Adrenal gland (tissue), 19 donors: ENCODE measurements at places on chromosomes 13 and 19.

DNA sequence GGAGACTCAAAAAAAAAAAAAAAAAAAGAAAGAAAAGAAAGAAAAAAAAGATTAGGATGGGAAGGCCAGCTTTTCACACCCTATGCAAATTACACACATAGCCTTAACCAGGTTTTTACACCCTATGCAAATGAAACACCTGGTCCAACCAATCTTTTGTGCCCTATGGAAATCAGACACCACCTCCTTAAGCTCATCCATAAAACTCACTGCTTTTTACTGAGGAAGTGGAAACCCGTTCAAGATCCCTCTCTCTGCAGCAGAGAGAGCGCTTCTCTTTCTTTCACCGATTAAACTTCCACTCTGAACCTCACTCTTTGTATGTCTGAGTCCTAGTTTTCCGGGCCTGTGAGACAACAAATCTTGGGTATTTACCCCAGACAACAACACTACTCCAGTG, 25.3 kb upstream of the HOMER3 start:
- H3K4me1 ChIP-seq = peaks cover 23% of the 10 kb centered on the region
- H3K4me3 ChIP-seq = no peak overlapping the region

DNA sequence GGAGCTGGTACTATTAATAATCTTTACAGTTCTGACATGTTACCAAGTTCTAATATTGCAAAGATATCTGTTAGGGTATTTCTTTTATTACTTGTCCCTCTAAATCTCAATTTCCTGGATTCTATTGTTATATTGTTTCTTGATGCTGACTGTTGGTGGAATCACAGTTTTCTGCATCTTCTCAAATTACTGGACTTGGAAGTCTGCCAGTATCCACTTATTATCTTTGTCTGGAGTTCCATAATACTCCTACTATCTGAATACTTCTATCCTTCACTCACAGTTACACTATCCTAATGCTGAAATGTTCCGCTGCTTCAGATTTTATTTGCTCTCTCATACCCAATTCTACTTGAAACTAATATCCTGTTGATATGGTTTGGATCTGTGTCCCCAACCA, 1985.7 kb upstream of the PRR20A start:
- no peak overlapping the region for H3K27ac ChIP-seq
- DNase-seq = no peak
- no peaks in the 10 kb centered on the region for H3K27me3 ChIP-seq
- H3K4me1 ChIP-seq = no peaks in the 10 kb centered on the region
- no peak overlapping the region for H3K4me3 ChIP-seq
- no peaks in the 10 kb centered on the region for H3K36me3 ChIP-seq

GRCh38 chr13:113582841-113583631, 1.5 kb upstream of the TFDP1 start:
- H3K4me1 ChIP-seq = peaks cover 14% of the 10 kb centered on the region
- no peak for DNase-seq
- peaks cover 4% of the 10 kb centered on the region for H3K36me3 ChIP-seq
- no peak overlapping the region for H3K4me3 ChIP-seq
- H3K27me3 ChIP-seq = no peaks in the 10 kb centered on the region

- peaks cover 21% of the 10 kb centered on the region for H3K4me1 ChIP-seq
- no peak for DNase-seq
- H3K27me3 ChIP-seq = no peaks in the 10 kb centered on the region
- no peak overlapping the region for H3K4me3 ChIP-seq
These were observed 34.5 kb upstream of the MRI1 start for GRCh38 chr19:13729859-13730258.

GRCh38 chr13:22031702-22032286, 360.9 kb downstream of the FGF9 start:
- H3K27me3 ChIP-seq = no peaks in the 10 kb centered on the region
- H3K27ac ChIP-seq = no peak overlapping the region
- no peaks in the 10 kb centered on the region for H3K36me3 ChIP-seq
- no peak for DNase-seq

DNA sequence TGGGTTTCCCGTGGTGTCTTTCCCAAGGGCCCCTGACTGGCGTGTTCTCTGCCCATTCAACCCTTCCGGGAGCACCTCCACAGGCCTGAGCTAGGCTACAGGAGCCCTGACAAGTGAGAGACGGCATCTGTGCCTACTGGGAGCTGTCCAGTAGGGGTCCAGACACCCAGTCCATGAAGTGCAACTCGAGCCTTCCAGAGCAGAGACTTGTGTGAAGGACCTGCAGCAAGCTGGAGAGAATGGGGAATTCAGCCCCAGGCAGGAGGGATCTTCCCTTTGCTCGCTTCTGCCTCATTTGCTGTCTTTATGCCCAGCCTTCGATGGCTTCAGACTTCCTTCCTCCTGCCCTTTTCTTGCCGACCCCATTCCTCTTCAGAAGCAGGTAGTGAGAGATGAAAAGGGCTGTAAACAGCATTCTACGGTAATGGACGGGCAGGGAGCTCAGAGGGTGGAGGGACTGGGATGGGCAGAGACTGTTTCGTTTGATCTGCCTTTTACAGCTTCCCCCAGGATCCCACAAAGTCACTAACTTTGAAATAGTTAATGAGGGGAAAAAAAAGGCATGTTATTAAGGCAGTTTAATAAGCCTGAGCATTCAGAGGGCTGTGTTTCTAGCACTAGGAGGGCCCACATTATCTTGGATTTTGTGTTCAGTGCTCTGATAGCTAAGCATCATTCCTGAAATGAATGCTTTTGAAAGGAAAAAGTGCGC, 327.6 kb downstream of the FGF9 start:
- no peaks in the 10 kb centered on the region for H3K27me3 ChIP-seq
- H3K36me3 ChIP-seq = no peaks in the 10 kb centered on the region
- DNase-seq = no peak
- H3K4me3 ChIP-seq = no peak overlapping the region

- H3K27me3 ChIP-seq = no peaks in the 10 kb centered on the region
- H3K4me3 ChIP-seq = no peak overlapping the region
- H3K4me1 ChIP-seq = no peaks in the 10 kb centered on the region
- no peak for DNase-seq
These were observed 1149.8 kb upstream of the MIR17HG start for GRCh38 chr13:90197722-90198121.

DNA sequence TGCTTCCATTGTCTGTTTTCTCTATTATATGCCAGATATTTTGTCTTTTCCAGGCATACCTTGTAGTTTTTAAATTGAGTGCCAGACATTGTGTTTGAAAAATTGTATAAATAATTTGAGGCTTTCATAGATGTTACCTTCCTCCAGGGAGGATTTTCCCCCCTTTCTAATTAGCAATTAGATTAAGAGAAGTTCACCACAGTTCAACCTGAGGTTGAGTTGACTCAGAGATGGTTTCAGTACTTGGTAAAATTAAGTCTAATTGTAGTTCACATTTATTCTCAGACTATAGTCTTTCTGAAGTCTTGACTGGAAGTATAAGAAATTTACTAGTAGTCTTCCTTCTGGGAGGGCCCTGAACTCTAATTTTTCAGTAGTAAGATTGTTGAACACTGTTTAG, 104.1 kb upstream of the SCEL start:
- no peak overlapping the region for H3K27ac ChIP-seq
- no peaks in the 10 kb centered on the region for H3K4me1 ChIP-seq
- H3K27me3 ChIP-seq = no peaks in the 10 kb centered on the region
- no peak overlapping the region for H3K4me3 ChIP-seq

DNA sequence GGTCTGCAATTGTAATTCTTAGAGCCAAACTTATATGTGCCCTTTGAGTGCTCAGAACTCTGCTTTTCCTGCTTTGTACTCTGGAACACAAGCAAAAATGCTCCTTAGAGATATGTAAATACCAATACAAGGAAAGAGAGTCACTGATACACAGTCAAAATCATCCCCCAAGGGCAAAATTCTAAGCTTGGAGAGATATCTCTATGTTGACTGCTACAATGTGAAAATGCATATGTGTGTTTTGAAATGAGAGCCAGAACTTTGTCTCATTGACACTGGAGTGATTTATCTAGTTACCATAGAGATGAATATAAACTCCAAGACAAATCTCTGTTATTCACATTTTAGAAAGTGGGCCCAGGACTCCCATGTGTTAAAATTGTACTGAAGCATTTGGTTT, 494.8 kb upstream of the SLITRK1 start:
- H3K36me3 ChIP-seq = no peaks in the 10 kb centered on the region
- no peak overlapping the region for H3K4me3 ChIP-seq
- DNase-seq = no peak
- H3K27me3 ChIP-seq = peaks cover 3% of the 10 kb centered on the region
- no peaks in the 10 kb centered on the region for H3K4me1 ChIP-seq
- no peak overlapping the region for H3K27ac ChIP-seq

DNA sequence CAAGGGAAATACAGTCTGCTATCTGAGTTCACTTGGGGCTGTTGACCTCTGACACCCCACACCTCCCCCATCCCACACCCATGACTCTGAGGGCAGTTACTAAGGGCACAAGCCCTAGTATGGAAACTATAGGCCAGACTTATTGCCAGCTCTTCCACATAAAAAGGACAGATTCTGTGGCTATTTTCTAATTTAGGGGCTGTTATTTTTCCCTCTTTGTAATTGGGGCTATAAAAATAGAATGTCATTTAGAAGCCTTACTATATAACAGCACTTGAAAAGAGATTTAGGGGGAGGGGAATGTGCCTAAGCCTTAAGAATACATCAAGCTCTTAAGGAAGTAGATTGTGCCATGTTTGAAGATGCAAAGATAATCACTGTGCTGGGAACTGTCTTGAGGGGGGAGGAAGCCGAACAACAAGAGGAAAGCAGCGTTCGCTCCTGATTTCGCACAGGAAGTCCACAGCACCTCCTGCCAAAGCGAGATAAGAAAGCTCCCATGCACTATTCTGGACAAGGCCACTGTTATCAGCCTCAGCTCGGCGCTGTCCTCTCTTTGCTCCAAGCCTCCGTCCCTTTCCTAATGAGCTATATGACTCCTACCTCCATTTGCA, 86.6 kb downstream of the FLT1 start:
- no peaks in the 10 kb centered on the region for H3K36me3 ChIP-seq
- H3K4me3 ChIP-seq = no peak overlapping the region

GRCh38 chr19:50922317-50922853, 11.2 kb upstream of the KLK4 start:
- no peaks in the 10 kb centered on the region for H3K4me1 ChIP-seq
- peak; percentile 81 for DNase-seq
- no peak overlapping the region for H3K4me3 ChIP-seq
- peaks cover 4% of the 10 kb centered on the region for H3K27me3 ChIP-seq
- H3K36me3 ChIP-seq = no peaks in the 10 kb centered on the region

DNA sequence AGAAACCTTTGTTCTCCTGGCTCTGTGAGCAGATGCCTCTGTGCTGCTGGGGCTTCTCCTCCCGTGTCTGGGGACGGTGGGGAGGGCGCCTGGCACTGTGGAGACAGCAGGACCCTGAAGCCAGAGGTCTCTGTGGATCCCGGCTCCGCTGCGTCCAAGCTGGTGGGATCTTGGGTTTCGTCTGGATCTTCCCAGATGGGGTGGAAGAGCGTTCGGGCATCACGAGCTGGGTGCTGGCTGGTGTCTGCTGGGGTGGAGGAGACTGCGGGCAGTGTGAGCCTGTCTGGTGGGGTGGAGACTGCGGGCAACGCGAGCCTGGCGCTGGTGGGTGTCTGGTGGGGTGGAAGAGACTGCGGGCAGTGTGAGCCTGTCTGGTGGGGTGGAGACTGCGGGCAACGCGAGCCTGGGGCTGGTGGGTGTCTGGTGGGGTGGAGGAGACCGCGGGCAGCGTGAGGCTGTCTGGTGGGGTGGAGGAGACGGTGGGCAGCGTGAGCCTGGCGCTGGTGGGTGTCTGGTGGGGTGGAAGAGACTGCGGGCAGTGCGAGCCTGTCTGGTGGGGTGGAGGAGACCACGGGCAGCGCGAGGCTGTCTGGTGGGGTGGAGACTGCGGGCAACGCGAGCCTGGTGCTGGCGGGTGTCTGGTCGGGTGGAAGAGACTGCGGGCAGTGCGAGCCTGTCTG, 5.6 kb downstream of the TEX29 start:
- DNase-seq = no peak
- no peaks in the 10 kb centered on the region for H3K27me3 ChIP-seq
- no peaks in the 10 kb centered on the region for H3K36me3 ChIP-seq
- H3K27ac ChIP-seq = no peak overlapping the region

- H3K27ac ChIP-seq = no peak overlapping the region
- H3K36me3 ChIP-seq = no peaks in the 10 kb centered on the region
- no peaks in the 10 kb centered on the region for H3K27me3 ChIP-seq
These were observed 484.8 kb downstream of the PCDH9 start for GRCh38 chr13:66745307-66745706.

DNA sequence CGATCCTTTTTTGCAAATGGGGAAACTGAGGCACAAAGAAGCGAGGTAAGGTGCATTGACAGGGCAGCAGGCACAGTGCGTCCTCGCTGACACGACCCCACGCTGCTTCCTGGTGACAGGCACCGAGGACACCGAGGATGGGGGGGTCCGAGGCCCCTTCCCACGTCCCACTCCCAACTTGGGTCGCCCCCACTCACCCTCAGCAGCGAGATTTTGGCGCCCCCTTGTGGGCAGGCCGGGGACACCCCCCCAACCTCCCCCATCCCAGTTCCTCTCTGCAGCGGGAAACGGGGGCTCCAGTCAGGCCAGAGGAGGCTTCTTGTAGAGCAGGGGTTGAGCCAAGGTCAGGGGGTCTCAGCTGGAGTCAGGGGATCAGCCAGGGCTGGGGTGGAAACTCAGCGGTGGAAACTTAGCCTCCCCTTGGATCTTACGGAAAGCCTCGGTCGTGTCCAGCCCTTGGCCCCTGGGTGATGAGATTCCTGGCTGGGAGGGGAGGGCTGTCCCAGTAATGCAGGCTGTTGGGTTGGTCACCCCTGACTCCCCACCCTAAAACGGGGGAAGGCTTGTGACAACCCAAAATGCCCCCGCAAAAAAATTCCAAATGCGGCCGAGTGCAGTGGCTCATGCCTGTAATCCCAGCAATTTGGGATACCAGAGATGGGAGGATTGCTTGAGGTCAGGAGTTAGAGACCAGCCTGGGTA, 8.2 kb downstream of the SMIM24 start:
- peaks cover 7% of the 10 kb centered on the region for H3K4me1 ChIP-seq
- no peak overlapping the region for H3K4me3 ChIP-seq
- DNase-seq = peak; percentile 62

GRCh38 chr13:31213651-31214289, 14.0 kb downstream of the B3GLCT start:
- no peak overlapping the region for H3K27ac ChIP-seq
- peaks cover 18% of the 10 kb centered on the region for H3K4me1 ChIP-seq
- H3K36me3 ChIP-seq = no peaks in the 10 kb centered on the region
- H3K4me3 ChIP-seq = no peak overlapping the region
- no peak for DNase-seq

- no peaks in the 10 kb centered on the region for H3K27me3 ChIP-seq
- no peak overlapping the region for H3K4me3 ChIP-seq
- H3K36me3 ChIP-seq = no peaks in the 10 kb centered on the region
- peak; percentile 28 for DNase-seq
- H3K4me1 ChIP-seq = no peaks in the 10 kb centered on the region
These were observed 39.6 kb downstream of the SHISA2 start for GRCh38 chr13:26011996-26012821.

DNA sequence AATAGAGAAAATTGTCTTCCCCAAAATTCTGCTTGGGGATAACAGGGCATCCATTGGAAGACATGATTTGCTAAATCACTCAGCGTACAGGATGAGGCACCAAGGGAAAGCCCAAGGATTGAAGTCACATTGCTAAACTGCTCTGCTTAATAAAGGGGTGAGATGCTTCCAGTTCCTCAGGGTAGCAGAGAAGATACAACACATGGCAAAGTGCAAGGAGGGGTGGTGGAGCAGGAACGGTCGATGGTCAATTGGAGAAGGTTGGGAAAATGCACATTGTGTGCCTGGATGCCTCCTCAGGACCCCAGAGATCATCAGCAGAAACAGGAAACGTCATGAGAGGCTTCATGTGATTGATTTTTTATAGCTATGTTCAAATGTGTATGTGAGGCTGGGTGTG, 116.3 kb upstream of the SOX1 start:
- H3K36me3 ChIP-seq = no peaks in the 10 kb centered on the region
- no peaks in the 10 kb centered on the region for H3K4me1 ChIP-seq
- H3K27me3 ChIP-seq = no peaks in the 10 kb centered on the region
- H3K27ac ChIP-seq = no peak overlapping the region
- H3K4me3 ChIP-seq = no peak overlapping the region
- DNase-seq = no peak
